ENCODE measurements at places on chromosomes 3 and 15. TPM values are rescaled to one million over a fixed set of nuclear protein-coding genes. Genes with fewer than 3 reads are reported as not detected.

GRCh38 chr3:40079847-40080240, 229.7 kb upstream of the EIF1B start:
- no peaks in the 10 kb centered on the region for H3K36me3 ChIP-seq
- no peak overlapping the region for H3K4me3 ChIP-seq
- no peaks in the 10 kb centered on the region for H3K27me3 ChIP-seq
- H3K27ac ChIP-seq: no peak overlapping the region
- DNase-seq: no peak

DNA sequence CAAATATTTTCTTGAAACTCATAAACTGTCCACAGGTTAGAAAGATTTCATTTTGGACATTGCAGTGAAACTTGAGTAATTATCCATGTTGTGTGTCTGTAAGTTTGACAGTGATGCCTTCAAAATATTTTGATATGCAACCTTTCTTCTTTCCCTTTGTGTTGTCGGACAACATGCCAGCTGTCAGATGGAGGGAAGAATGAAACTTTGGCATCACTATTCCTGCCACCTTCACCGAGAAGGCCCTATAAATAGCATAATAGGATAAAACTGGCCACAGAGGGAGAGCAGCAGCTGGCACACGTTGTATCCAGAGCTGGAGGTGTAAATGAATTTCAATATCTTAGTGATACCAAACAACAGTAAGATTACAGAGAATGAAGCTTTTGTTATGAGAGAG, 436.7 kb upstream of the CFAP20DC start:
- H3K4me1 ChIP-seq: no peaks in the 10 kb centered on the region
- no peaks in the 10 kb centered on the region for H3K36me3 ChIP-seq
- no peaks in the 10 kb centered on the region for H3K27me3 ChIP-seq
- no peak overlapping the region for H3K27ac ChIP-seq

The PFN2 gene
- 53.6 TPM for total RNA-seq

DNA sequence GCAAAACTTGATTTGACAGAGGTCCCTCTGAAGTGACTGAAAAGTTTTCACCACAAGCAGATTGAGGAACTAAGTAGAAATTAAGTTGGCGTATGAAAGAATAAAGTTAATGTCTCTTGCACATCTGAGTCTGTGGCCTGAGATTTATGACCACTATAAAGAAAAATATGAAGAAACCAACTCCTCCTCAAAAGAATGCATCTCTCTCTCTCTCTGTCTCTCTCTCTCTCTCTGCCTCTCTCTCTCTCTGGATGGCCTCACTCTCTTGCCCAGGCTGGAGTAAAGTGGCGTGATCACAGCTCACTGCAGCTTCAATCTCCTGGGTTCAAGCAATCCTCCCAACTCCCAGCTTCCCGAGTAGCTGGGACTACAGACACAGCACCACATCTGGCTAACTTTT, 55.2 kb downstream of the RPL22L1 start:
- no peak overlapping the region for H3K27ac ChIP-seq
- DNase-seq: no peak
- H3K4me3 ChIP-seq: no peak overlapping the region

The AGBL1 gene
- total RNA-seq: not detected

GRCh38 chr3:114998971-114999579, 148.0 kb downstream of the ZBTB20 start:
- H3K27ac ChIP-seq: no peak overlapping the region
- H3K27me3 ChIP-seq: no peaks in the 10 kb centered on the region
- DNase-seq: no peak
- no peaks in the 10 kb centered on the region for H3K4me1 ChIP-seq

- no peaks in the 10 kb centered on the region for H3K27me3 ChIP-seq
- H3K4me3 ChIP-seq: no peak overlapping the region
- no peaks in the 10 kb centered on the region for H3K36me3 ChIP-seq
- DNase-seq: no peak
These were observed 23.2 kb downstream of the SHC4 start for GRCh38 chr15:48940508-48940907.
